ENCODE measurements at places on chromosomes 5 and 9.

DNA sequence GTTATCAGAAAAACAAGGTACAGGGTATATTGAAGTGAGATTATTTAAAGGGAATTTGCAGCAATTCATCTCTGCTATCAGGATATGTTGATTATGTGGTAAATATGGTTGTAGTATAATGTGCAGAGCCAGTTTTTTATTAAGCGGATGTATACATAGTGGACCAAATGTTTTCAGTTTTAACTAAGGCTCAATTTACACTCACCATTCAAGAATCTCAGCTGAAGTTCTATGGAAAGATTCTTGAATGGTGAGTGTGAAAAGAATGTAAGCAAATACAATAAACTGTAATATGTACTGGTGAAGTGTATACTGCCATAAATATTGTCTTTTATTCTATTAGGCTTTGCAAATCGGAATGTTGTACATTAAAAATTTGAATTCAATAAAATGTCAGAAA lies 895.9 kb upstream of the CDH10 start:
- no peak for DNase-seq

- no peak for DNase-seq
Observed at GRCh38 chr9:118643118-118643517, 726.1 kb downstream of the BRINP1 start.

- no peak for DNase-seq
Observed at GRCh38 chr9:117936185-117937130, 232.3 kb downstream of the TLR4 start.

DNA sequence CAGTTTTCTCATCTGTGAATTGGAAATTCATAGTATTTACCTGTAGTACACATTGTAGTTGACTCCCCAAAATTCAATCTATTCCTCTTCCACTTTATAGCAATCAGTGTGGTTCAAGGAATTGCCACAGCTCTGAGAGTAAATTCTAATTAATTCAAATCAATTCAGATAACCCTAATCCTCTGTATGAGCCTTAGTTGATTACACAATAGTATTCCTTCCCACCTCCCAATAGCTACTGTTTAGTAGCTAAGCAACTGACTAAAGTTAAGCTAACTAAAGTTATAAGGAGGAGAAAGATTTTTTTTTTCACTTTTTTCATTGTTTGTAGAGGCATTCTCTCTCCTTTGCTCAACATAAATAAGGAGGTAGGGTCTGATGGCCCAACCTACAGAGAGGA lies 77.5 kb downstream of the ARRDC3 start:
- DNase-seq, result no peak

DNA sequence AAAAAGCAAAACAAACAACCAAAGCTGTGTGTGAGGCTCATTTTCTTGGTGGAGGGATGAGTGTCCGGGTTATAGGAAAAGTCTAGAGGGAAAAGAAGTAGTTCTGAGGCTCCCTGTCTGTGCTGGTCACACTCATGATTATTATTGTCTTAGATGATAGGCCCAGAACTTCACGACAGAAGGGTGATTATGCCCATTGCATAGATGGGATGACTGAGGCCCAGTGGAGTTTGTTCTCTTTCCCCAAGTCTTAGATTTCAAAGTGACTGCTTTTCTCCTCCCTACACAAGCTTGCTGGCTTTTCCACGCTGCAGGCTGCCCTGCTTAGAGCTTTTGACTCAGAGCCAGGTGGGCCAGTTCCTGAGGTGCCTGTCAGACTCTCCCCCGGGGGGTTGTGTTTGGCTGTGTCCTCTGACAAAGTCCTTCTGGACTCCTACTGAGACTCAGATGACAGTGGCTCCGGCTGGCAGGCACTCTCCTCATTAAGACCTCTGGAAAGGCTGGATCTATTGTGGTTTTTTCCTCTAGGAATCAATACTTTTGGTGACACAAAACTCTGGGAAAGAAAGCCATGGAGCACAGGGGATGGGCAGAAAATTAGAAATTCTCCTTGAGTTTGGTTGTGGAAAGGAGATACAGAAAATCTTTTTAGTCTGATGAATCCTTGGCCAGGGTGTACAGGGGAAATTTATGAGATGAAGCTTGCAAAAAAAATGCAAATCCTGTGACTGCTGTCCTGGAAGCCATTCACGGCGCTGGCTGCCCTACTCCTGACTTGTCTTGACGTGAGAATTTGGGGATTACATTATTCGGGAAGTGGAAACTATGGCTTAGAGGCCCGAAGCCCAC lies 120.9 kb downstream of the NSG2 start:
- no peak for DNase-seq

DNA sequence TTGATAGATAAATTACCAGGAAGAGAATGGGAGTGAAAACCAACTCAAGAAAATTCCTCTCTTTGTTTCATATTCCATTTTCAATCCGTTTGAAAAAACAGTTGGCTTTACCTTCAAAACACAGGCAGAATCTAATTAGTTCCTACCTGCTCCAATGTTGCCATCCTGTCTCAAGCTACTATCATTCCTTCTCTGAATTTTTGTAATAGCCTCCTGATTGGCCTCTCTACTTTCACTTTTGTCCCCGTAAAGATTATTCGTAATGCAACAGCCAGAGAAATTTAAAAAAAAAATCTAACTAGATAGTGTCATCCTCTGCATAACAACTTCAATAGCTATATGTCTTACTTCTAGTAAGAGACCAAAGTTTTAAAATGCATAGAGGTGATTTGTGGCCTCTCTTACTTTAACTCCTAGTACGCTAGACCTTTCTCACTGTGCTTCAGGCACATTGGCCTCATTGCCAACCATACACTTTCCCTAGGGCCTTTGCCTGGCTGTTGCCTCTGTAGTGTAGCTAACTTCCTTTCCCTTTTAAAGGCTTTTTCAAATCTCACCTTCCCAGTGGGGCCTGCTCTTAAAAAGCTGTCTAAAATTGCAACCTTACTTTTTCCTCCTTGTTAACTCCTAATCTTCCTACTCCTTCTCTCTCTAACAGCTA lies 311.3 kb upstream of the GRIN3A start:
- DNase-seq, result no peak

DNA sequence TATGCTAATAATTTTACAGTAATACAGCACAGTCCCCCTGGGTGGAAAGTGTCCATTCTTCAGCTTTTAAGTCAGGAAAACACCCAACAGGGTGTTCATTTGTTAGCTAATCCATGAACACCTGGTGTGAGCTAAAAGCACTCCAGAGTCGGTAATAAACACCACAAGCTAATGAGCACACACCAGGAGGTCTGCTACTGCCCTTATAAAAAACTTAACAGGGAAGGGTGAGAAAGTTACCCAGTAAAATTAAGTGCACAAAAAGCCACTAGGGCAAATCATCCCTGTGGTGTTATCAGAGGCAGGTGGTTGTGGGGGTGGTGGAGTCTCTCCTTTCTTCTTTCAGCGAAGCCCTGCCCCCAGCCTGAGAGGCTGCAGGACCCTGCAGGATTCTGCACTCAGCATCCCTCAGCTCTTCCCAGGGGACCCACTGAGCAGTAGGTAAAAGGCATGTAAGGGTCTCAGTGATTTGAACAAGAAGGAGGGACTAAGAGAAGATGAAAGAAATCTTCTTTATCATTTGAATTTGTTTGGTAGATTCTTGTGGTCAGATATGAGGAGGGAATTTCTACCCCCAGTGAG lies 14.4 kb downstream of the GDNF start:
- DNase-seq, result no peak

Data from foreskin melanocyte (primary cell).